Upper lobe of right lung (tissue), 1 donor: ENCODE measurements at places on chromosomes 11 and 22. TPM values are rescaled to one million over a fixed set of nuclear protein-coding genes. Genes with fewer than 3 reads are reported as not detected.

GRCh38 chr22:48603621-48604320 lies 1223.9 kb downstream of the BRD1 start:
- no peak for DNase-seq
- H3K27me3 ChIP-seq, result no peaks in the 10 kb centered on the region
- H3K4me3 ChIP-seq, result no peak overlapping the region
- no peaks in the 10 kb centered on the region for H3K36me3 ChIP-seq
- no peak overlapping the region for H3K27ac ChIP-seq
- no peaks in the 10 kb centered on the region for H3K4me1 ChIP-seq

TRIM51 gene
- not detected for total RNA-seq

DNA sequence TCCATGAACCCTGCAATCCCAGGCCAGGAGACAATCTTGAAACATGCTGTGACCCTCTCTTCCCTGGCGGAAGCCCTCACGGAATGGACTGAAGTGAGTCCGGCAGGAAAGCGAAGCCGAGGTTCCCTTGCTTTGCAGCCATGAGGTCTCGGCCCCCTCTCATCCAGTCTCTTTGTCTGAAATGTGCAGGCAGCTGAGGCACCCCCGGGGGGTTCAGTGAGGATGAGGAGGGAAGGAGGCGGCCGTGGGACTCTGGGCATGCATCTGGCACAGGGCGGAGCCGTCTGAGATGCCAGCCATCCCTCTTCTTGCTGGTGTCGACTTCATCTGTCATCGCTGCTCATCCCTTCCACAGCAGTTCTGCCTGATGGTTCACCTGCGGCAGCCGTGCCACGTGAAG lies 1485.7 kb downstream of the BRD1 start:
- H3K36me3 ChIP-seq, result no peaks in the 10 kb centered on the region
- H3K4me3 ChIP-seq, result no peak overlapping the region
- H3K4me1 ChIP-seq, result no peaks in the 10 kb centered on the region
- H3K27me3 ChIP-seq, result peaks cover 8% of the 10 kb centered on the region

DNA sequence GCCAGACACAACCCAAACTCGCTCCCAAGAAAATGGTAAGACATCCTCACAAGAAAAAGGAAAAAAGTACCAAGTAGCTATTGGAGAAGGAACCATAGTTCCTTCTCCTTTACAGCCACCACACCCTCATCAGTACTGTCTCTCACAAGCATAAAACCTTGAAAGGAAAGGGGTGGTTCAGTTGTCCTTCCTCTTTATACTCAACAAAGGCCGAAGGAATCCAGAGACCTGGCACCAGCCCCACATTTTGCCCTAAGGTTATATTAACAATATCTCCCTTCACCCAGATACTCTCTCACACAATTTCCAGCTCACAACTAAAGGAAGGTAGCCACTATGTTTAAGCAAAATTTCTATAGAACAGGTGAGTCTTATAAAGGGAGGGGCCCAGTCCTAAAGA lies 8.5 kb downstream of the FHIP1B start:
- DNase-seq, result no peak
- H3K36me3 ChIP-seq, result peaks cover 36% of the 10 kb centered on the region
- no peaks in the 10 kb centered on the region for H3K27me3 ChIP-seq
- no peak overlapping the region for H3K27ac ChIP-seq
- H3K4me3 ChIP-seq, result no peak overlapping the region

ATXN10 gene
- 125 TPM for total RNA-seq

- H3K36me3 ChIP-seq, result no peaks in the 10 kb centered on the region
- H3K4me1 ChIP-seq, result no peaks in the 10 kb centered on the region
These were observed 141.2 kb downstream of the CADM1 start for GRCh38 chr11:115362997-115363396.

- no peaks in the 10 kb centered on the region for H3K4me1 ChIP-seq
- peak; percentile 82 for DNase-seq
- peak overlapping the region; percentile 70 for H3K4me3 ChIP-seq
These were observed 460 bp downstream of the ZC3H12C start for GRCh38 chr11:110093407-110094297.

DNA sequence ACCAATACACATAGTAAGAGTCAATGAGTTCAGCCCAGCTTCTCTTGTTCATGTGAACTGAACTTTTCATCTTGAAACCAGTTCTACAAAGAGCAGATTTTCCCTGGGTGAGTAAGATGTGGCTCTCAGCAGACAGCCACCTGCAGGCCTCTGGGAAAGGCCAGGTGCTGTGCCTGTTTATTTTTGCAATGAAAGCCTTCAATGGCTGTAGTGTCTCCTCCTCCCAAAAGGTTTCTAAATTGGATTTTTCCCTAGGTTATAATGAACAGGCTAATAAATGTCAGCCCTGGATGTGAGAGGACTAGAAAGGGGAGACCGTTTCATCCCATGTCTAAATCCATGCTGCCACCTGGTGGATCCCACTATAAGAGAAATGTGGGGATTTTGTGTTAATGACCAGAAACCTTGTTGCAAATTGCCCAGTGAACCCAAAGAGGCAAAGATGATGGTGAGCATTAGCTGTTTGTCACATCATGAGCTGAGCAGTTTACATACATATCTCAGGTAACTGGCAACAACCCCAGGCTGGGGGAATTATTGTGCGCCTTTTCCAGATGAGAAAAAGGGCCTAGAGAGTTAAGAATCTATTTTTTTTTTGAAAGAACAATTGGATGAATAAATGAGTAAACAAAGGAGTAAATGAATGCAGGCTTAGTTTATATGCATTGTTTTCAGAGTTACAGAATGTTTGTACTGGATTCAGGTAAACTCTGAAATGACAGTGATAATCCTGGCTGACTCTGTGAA lies 12.7 kb downstream of the C11orf91 start:
- no peak overlapping the region for H3K4me3 ChIP-seq
- H3K27me3 ChIP-seq, result no peaks in the 10 kb centered on the region
- no peak overlapping the region for H3K27ac ChIP-seq
- DNase-seq, result no peak

GRCh38 chr11:110929129-110929528 lies 216.9 kb upstream of the ARHGAP20 start:
- no peak for DNase-seq
- H3K27ac ChIP-seq, result no peak overlapping the region
- H3K4me3 ChIP-seq, result no peak overlapping the region
- no peaks in the 10 kb centered on the region for H3K27me3 ChIP-seq
- no peaks in the 10 kb centered on the region for H3K36me3 ChIP-seq

OR8A1 gene
- total RNA-seq, result not detected

DNA sequence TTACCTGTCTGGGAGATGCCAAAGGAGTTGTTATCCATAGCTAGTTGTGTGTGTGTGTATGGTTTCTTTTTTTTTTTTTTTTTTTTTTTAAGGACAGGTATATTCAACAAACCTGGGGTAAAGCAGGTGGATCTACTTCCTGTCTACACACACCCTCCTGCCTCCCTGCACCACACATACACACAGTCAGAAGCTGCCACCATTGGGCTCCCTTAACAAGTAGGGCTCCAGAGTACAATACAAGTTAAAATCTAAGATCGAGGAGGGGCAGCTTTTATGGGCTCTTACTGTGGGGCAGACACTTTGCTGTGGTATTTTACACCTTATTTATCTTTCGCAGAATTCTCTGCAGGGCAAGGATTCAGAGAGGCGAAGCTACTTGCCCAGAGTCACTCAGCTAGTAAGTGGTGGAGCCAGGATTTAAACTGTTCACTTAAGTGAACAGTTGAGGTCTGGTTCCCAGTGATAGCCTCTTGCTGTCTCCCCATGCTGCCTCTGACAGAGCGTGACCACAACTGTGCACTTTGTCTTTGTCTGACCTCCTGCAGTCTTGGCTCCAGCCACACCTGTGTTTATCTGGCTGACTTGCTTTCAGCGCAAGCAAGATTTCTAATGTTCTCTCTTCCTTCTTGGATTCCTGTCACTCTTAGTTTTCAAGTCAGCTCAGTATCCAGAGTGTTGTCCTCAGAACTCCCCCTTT lies 135.0 kb downstream of the CSNK2A3 start:
- no peaks in the 10 kb centered on the region for H3K4me1 ChIP-seq
- H3K27ac ChIP-seq, result no peak overlapping the region
- no peaks in the 10 kb centered on the region for H3K36me3 ChIP-seq
- no peak overlapping the region for H3K4me3 ChIP-seq

DNA sequence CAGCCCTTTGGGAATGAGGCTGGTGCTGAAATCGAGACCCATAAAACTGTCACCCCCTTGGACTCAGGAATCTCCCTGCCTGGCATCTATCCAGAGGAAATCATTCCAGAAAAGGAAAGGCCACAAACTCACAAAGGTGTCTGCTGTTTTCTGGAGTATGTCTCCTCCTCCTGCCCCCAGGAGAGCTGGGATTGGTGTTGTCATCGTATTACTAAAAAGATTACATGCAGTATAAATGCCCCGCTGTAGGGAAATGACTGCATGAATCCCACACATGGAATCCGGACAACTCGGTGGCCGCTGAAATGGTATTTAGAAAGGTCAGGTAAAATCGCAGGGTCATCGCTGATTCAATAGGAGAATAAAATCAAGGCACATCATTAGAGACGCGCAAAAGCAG lies 18.9 kb upstream of the RFPL3 start:
- no peak overlapping the region for H3K27ac ChIP-seq
- H3K36me3 ChIP-seq, result no peaks in the 10 kb centered on the region
- DNase-seq, result no peak
- H3K4me1 ChIP-seq, result no peaks in the 10 kb centered on the region
- H3K4me3 ChIP-seq, result no peak overlapping the region

- H3K4me3 ChIP-seq, result no peak overlapping the region
- no peak for DNase-seq
- H3K27ac ChIP-seq, result peak overlapping the region; percentile 21
- peaks cover 32% of the 10 kb centered on the region for H3K4me1 ChIP-seq
These were observed 176.1 kb downstream of the DBX1 start for GRCh38 chr11:19984048-19984742.

APOL6 gene
- total RNA-seq, result 45.6 TPM

GRCh38 chr11:131537748-131538147 lies 167.3 kb downstream of the NTM start:
- no peak overlapping the region for H3K4me3 ChIP-seq
- no peaks in the 10 kb centered on the region for H3K27me3 ChIP-seq
- H3K4me1 ChIP-seq, result no peaks in the 10 kb centered on the region
- H3K36me3 ChIP-seq, result no peaks in the 10 kb centered on the region
- no peak for DNase-seq

DNA sequence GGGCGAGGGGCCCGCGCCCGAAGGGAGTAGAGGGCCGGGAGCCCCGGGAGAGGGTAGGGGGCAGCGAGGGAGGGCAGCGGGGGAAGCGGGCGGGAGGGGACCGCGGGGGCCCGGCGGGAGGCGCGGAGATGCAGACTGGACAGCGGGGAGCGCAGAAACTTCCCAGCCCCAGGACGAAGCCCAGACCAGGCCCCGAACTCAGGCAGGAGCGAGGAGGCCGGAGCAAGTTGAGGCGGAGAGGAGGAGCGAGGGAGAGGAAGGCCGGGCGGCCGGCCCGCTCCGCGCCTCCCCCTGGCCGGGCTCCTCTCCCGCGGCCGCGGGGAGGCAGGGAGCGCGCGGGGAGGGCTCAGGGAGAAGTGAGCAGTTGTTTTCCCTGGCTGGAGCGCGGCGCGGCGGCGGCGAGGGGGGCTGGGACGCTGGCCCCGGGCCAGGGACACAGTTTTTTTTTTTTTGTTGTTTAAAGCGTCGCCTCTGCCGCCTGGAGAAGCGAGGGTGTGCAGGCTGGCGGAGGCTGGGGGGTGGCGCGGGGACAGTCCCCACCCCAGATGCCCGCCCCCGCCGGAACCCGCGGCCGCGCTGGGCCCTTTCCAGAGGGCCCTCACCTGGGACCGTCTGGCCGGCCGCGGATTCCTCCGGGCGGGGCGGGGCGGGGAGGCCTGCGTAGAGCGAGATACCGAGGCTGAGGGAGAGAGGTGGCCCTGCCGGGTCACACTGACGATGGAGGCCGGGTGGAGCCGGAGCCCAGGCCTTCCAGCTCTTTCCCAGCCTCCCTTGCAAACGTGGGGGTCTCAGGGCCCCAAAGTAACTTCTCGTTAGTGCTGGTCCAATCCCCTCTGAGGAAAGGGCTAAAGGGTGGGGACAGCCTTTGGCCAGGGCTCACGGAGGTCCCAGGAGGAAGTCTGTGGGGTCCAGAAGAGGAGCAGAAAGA lies at the start of gene LTBP3:
TSS of gene LTBP3 (minus strand) at position 358 of the 928 bp plus-strand sequence. CDS start 400 bp downstream, outside the sequence.
- H3K4me1 ChIP-seq, result peaks cover 47% of the 10 kb centered on the region
- no peaks in the 10 kb centered on the region for H3K27me3 ChIP-seq
- no peaks in the 10 kb centered on the region for H3K36me3 ChIP-seq
- H3K27ac ChIP-seq, result peak within 1 kb of the TSS; percentile 95
- H3K4me3 ChIP-seq, result peak within 1 kb of the TSS; percentile 63
- peak; percentile 93 for DNase-seq

GRCh38 chr11:5281596-5281995 lies 11.9 kb upstream of the HBE1 start:
- H3K27me3 ChIP-seq, result no peaks in the 10 kb centered on the region
- DNase-seq, result no peak
- no peak overlapping the region for H3K27ac ChIP-seq
- no peaks in the 10 kb centered on the region for H3K36me3 ChIP-seq
- no peaks in the 10 kb centered on the region for H3K4me1 ChIP-seq

- H3K36me3 ChIP-seq, result peaks cover 32% of the 10 kb centered on the region
- H3K4me1 ChIP-seq, result peaks cover 50% of the 10 kb centered on the region
- H3K4me3 ChIP-seq, result no peak overlapping the region
- H3K27me3 ChIP-seq, result no peaks in the 10 kb centered on the region
- no peak overlapping the region for H3K27ac ChIP-seq
These were observed 1.1 kb upstream of the VSIG2 start for GRCh38 chr11:124753205-124753604.

- DNase-seq, result no peak
- no peak overlapping the region for H3K27ac ChIP-seq
- H3K27me3 ChIP-seq, result no peaks in the 10 kb centered on the region
- no peaks in the 10 kb centered on the region for H3K36me3 ChIP-seq
These were observed 1652.8 kb downstream of the LRRC4C start for GRCh38 chr11:39806652-39807051.

SLC22A6 gene
- total RNA-seq, result not detected

CEND1 gene
- not detected for total RNA-seq

DNA sequence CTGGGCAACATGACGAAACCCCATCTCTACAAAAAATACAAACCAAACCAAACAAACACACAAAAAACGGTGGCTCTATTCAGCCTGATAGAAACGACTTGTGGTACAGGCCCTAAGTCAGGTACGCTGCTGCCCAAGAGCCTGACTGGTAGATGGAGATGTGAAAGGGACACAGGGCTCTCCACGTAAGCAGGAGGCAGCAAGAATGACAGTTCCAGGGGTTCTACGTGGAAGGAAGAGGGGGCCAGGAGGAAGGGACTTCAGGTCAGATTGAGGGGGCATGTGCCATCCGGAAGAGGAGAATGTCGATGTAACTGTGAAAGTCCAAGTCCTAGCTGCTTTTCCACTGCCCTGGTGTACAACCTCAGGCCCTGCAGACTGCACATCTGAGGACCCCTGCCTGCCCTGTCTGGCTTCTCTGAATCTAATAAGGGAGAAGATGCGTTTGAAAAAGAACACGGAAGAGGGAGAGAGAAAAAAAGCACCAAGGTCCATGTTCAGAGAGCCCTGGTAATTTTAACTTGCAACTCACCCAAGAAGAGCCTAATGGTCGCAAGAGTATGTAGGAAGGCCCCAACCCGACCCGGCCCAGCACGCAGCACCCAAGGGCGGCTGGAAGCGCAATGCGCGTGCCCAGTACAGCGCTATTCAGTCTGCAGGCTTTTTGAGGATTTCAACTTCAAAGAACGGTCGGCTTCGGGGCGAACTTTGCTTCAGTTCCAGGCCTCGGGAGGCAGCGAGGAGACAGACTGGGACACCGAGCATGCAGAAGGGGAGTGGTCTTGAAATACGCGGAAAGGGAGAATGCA lies 909 bp upstream of the ZNRD2 start:
- peaks cover 51% of the 10 kb centered on the region for H3K4me1 ChIP-seq
- peak overlapping the region; percentile 90 for H3K27ac ChIP-seq
- H3K27me3 ChIP-seq, result no peaks in the 10 kb centered on the region
- DNase-seq, result no peak
- peak overlapping the region; percentile 66 for H3K4me3 ChIP-seq

- no peaks in the 10 kb centered on the region for H3K4me1 ChIP-seq
- H3K27ac ChIP-seq, result no peak within 1 kb of the TSS
- no peak for DNase-seq
- H3K36me3 ChIP-seq, result no peaks in the 10 kb centered on the region
These were observed at the start of gene FGF4 for GRCh38 chr11:69775163-69775755. Gene FGF4, minus strand, starts transcription at chr11:69775341. Its CDS starts 257 bp downstream, at chr11:69775084.
